ENCODE measurements at places on chromosomes 16 and 17.

DNA sequence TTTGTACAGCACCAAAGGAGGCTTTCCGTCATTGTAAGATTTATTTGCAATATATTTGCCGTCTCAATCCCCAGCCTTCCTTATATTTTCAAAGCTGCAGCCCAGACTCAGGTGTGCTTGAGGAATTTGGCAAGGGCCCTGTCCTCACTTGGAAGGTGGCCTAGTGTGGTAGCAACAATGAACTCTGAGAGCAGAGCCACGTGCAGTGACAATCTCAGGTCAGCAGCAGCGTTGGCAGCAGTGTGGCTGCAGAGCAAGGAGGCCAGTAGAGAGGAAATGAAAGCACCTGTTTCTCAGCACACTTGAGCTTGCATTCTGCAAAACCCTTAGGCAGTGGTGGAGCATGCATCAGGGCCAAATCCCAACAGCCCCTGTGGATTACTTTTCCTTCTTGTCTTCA, 613.5 kb downstream of the RBFOX1 start:
- H3K36me3 ChIP-seq = no peaks in the 10 kb centered on the region
- H3K4me3 ChIP-seq = no peak overlapping the region
- no peak for DNase-seq
- no peaks in the 10 kb centered on the region for H3K4me1 ChIP-seq

DNA sequence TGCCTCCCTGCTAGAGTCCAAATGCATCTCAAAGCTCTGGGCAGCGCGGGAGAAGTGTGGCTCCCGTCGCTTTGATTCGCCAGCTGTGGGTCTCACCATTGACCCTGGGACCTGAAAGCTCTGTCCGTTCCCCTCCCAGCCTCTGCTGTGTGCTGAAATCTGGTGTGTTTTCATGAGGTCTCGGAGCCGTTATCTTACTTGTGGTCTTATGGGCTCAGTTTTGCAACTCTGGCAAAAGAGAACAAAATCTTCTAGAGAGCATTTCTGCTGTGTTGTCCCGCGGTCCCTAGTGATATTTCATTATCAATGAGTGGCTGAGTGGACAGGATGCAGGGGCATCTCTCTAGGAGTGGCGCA, 13.3 kb downstream of the CRISPLD2 start:
- no peak for DNase-seq
- H3K27ac ChIP-seq = peak overlapping the region; percentile 76
- H3K27me3 ChIP-seq = peaks cover 3% of the 10 kb centered on the region
- no peaks in the 10 kb centered on the region for H3K36me3 ChIP-seq
- peak overlapping the region; percentile 23 for H3K4me3 ChIP-seq

DNA sequence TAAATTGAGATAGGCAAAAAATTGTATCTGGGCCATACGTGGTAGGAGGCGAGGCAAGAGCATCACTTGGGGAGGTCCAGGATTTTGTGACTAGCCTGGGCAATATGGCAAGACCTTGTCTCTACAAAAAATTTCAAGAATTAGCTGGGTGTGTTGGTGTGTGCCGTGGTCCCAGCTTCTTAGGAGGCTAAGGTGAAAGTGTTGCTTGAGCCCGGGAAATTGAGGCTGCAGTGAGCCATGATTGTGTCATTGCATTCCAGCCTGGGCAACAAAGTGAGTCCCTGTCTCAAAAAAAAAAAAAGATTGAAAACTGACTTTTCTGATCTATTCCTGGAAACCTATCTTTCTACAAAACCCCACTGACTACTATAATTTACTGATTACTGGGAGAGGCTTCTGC, 26.7 kb downstream of the CDK12 start:
- H3K36me3 ChIP-seq = no peaks in the 10 kb centered on the region
- no peaks in the 10 kb centered on the region for H3K27me3 ChIP-seq
- no peak overlapping the region for H3K4me3 ChIP-seq
- DNase-seq = no peak
- H3K27ac ChIP-seq = no peak overlapping the region

- H3K36me3 ChIP-seq = no peaks in the 10 kb centered on the region
- DNase-seq = no peak
- H3K27me3 ChIP-seq = no peaks in the 10 kb centered on the region
- peaks cover 18% of the 10 kb centered on the region for H3K4me1 ChIP-seq
- no peak overlapping the region for H3K27ac ChIP-seq
Observed at GRCh38 chr16:23464196-23464595, 11.2 kb upstream of the COG7 start.

- no peak for DNase-seq
- no peaks in the 10 kb centered on the region for H3K27me3 ChIP-seq
- no peak overlapping the region for H3K27ac ChIP-seq
- H3K36me3 ChIP-seq = peaks cover 4% of the 10 kb centered on the region
- H3K4me1 ChIP-seq = no peaks in the 10 kb centered on the region
Observed at GRCh38 chr16:75320435-75320834, 69.0 kb upstream of the BCAR1 start.

DNA sequence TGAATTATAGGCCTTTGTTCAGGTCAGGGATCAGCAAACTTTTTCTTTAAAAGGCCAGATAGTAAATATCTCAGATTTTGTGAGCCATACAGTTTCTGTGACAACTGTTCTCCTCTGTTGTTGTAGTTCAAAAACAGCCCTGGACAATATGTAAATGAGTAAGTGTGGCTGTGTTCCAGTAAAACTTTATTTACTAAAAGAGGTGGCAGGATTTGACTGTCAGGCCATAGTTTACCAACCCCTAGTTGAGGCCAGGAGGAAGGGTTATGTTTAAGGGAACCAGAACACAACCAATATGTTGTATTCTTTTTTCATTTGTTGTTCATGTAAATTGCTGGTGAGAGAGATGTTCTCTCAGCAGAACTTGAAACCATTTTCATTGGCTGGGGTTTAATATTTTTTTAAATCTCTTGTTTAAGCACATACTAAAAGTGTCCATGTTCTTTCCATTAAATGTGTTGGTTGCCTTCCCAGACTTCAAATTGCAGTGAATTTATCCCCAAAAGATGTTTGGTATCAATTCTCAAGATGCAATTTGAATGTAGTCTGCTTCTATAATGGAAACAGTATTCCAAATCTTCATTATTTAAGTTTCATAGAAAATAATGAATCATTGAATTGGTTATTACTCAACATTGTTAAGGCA, 260.3 kb downstream of the FTO start:
- no peak overlapping the region for H3K27ac ChIP-seq
- peaks cover 38% of the 10 kb centered on the region for H3K4me1 ChIP-seq
- DNase-seq = no peak
- no peaks in the 10 kb centered on the region for H3K27me3 ChIP-seq
- H3K4me3 ChIP-seq = no peak overlapping the region
- H3K36me3 ChIP-seq = no peaks in the 10 kb centered on the region

DNA sequence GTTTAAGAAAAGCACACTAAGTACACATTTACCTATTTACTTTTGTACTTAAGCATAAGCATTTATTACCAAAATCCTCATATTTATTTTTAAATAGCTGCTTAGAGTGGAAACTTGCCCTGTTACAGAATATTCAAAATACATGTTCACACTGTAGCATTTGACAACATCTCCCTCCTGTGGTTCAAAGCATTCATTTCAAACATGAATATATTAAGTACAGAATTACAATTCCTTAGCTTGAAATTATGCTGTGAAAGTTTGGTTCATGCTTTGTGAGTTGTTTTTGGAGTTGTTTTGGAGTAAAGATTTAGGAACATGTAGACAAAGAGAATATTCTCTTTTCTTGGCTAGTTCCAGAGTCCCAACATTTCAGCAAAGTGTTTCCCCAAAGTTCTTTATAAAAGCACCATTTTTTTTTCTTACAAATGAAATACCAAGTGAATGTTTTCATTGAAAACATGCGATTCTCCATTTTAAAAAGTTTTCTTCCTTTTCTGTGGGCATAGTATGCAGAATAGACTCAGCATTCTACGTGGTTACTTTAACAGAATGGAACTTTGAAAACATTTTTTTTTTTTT, 33.2 kb downstream of the TUBD1 start:
- H3K4me1 ChIP-seq = no peaks in the 10 kb centered on the region
- no peak overlapping the region for H3K27ac ChIP-seq
- H3K36me3 ChIP-seq = no peaks in the 10 kb centered on the region
- H3K4me3 ChIP-seq = no peak overlapping the region
- H3K27me3 ChIP-seq = no peaks in the 10 kb centered on the region

DNA sequence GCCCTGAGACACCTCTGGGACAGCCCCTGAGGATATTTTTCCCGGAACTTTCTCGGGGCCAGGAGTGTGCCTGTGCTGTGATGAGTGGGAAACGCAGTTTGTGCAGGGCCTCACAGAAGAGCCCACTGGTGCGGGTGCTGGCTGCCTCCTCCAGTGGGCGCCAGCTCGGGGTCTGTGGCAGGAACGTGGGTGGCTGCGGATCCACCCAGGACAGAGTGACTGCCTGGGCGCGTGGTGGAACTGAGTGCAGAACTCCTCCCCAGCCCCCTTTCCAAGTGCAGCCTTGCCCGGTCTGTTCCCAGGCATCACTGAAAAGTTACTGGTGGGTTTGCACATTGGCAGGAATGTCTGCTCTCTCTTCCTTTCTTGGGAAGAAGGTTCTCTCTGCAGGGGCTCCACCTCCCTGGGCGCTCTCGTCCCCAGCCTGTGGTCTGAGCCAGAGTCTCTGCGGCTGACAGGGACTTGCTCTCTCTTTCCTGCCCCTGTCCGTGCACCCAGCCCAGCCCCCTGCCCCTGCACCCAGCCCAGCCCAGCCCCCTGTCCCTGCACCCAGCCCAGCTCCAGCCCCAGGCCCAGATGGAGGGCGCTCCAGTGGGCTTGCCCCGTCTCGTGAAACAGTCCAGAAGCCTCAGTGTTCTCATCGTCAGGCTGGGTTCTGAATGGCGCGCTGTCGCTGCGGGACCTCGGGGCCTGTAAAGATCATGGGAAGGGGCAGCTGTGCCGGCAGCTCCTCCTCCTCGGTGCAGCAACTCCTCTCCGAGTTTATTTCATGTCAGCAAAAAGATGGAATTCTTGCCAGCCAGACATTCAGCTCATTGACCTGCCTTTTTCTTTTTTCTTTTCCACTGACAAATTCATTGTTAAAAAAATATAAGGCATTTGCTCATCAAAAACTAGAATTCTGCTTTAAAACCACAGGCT, 117.5 kb downstream of the BANP start:
- H3K27me3 ChIP-seq = no peaks in the 10 kb centered on the region
- H3K27ac ChIP-seq = no peak overlapping the region
- H3K4me3 ChIP-seq = no peak overlapping the region
- H3K36me3 ChIP-seq = no peaks in the 10 kb centered on the region

DNA sequence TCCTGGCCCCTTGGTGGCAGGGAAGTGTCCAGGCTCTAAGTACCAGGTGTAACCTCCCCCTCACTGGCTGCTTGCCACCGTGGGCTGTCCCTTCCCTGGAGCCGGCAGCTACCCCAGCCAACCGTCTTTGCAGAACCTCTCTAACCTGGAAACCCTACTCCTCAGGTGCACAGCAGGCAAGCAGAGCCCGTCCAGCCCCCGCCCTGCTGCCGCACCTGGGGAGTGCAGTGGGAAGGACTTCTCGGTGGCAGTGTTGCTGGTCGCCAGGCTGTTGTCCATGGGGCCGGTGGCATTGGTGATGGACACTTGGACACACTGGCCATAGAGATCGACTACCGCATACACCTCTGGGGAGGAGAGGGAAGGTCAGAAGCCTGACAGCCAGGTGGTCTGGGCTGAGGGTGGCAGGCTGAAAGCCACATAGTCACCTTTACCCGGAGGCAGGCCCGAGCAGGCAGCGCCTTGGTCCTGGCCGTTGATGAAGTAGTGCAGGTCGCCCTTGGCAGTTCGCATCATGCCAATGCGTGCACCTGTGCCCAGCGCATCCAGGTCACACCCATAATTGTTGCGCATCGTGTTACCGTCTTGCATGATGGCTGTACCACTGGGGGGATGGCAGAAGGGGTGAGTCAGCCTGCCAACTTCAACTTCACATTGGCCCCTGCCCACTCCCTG, 6.5 kb downstream of the NEURL4 start:
- H3K4me1 ChIP-seq = no peaks in the 10 kb centered on the region
- no peaks in the 10 kb centered on the region for H3K27me3 ChIP-seq
- peaks cover 12% of the 10 kb centered on the region for H3K36me3 ChIP-seq
- DNase-seq = no peak
- no peak overlapping the region for H3K27ac ChIP-seq
- H3K4me3 ChIP-seq = no peak overlapping the region

GRCh38 chr17:77693776-77694175, 264.7 kb upstream of the TNRC6C start:
- H3K27me3 ChIP-seq = peaks cover 7% of the 10 kb centered on the region
- H3K4me3 ChIP-seq = no peak overlapping the region
- peaks cover 6% of the 10 kb centered on the region for H3K4me1 ChIP-seq

GRCh38 chr16:24848065-24848464, 2.3 kb downstream of the SLC5A11 start:
- no peaks in the 10 kb centered on the region for H3K27me3 ChIP-seq
- no peak overlapping the region for H3K4me3 ChIP-seq

DNA sequence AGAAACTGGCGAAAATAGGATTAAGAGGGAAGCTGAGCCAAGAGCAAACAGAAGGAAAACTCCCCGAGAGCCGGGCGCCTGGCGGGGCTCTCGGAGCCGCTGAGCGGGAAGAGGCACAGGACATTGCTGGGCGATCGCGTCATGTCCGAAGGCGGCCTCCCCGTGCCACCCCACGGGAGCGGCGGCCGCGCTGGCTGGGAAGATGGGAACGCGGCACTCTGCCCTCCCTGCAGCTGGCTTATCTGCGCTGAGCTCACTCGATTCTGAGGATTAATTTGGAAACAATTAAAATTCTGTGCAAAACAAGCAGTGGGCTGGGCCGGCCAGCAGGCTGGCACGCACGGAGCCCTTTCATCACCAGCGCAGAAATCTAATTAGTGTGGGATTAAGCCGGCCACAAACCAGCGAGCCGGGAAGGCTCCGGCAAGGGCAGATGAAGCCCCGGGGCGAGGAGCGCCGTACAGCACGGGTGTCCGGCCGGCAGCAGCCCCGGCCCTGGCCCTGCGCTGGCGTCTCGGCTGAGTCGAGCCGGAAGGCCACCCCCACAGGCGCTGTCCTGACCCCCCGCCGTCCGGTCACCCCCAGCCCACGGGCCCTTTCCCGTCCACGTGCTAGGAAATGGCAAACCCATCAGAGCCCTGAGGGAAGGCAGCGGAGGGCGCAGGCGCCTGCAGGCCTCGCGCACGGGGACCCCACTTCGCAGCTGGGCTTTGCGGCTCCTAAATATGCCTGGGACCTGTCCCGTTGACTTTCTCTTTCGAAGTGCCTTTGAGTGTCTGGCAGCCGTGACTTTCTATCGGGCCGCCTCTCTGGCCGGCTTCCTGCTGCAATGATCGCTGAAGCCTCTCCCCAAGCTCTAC, 37.9 kb downstream of the SOX8 start:
- H3K36me3 ChIP-seq = no peaks in the 10 kb centered on the region
- peak; percentile 58 for DNase-seq
- peak overlapping the region; percentile 78 for H3K27ac ChIP-seq
- H3K4me1 ChIP-seq = peaks cover 19% of the 10 kb centered on the region
- peak overlapping the region; percentile 35 for H3K4me3 ChIP-seq
- peaks cover 39% of the 10 kb centered on the region for H3K27me3 ChIP-seq
